ENCODE measurements at places on chromosomes 13 and 19.

DNA sequence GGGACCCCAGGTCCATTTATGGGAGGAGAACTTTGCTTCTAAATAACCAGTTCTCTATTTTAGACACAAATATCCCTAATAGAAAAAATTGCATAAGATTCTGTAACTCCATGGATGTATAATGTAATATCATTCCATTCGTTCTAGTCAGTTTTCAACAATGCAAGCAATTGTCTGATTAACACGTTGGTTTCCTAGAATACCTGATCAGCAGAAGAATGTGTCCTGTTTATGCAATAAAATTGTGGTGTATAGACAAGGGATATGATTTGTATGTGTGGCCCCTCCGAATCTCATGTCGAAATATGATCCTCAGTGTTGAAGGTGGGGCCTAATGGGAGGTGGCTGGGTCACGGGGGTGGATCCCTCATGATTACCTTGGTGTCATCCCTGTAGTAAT is 62.1 kb downstream of the RUBCNL start:
- no peak for DNase-seq

DNA sequence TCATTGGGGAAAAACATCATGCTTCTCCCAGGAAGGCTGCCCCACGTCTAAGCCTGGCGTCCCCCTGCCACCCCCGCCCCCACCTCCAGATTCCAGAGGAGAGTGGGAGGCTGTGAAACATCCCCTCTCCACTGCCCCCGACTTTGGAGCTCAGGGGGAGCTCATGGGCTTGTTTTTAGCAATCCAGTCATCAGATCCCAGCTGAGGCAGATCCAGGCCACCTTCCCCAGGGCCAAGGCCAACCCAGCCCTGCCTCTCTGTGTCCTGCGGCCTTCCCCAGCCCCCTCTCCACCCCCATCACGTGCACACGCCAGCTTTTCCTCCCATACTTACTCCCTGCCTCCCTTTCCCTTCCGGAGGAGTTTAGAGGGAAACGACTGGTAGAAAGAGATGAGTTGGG is 38.8 kb downstream of the SHISA2 start:
- DNase-seq: no peak

GRCh38 chr13:21674490-21675009 is 3.7 kb downstream of the FGF9 start:
- no peak for DNase-seq

GRCh38 chr19:19064811-19065745 is 1.3 kb downstream of the SLC25A42 start:
- DNase-seq: peak; percentile 9

DNA sequence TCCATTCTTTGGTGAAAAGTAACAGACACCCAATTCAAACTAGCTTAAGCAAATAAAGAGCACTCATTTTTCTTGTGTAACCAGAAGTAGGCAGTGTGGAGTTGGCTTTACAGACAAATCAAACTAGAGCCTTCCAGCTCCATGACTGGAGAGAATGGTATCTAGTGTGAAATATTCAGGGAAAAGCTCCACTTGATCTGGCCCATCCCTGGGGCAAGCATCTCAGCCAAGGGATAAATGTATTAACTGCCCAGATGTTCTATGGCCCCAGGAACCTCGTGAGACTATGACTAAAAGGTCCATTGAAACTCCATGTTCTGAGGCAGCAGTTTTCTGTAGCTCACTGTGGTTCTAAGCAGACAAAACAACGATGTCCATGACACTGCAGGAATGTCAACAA is 49.9 kb downstream of the TBC1D4 start:
- DNase-seq: no peak

DNA sequence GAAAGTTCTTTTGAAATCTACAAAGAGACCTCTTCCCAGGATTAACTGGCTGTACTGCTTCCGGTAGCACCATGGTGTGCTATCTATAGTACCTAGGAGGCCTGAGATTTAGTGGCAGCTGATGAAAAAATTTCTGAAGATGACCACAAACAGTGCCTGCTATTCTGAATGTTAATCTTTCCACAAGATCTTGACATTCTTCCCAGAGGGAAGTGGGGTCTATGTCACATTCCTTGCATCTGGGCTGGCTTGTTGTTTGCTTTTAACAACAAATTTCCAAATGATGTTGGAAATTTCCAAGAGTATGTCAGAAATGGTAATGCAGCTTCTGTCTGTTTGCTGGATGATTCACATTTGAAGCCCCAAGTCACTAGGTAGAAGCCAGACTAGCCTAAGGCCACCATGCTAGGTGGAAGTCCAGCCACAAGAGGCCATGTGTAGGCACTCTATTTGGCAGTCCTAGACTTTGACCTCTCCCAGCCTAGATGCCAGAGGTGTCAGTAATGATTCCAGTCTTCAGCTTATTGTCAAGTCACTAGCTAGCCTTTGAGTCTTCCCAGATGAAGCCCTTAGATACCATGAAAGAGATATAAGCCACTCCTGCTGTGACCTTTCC is 22.1 kb downstream of the SPART start:
- DNase-seq: no peak

Measured in activated gamma-delta T cell treated with anti-CD3 and anti-CD28 coated beads, Interleukin-2, amount 50 U/mL, for 16 hours (primary cell).